ENCODE measurements at places on chromosomes 7 and 10.

- no peak for DNase-seq
Observed at GRCh38 chr10:86255405-86256251, 111.0 kb downstream of the GRID1 start.

DNA sequence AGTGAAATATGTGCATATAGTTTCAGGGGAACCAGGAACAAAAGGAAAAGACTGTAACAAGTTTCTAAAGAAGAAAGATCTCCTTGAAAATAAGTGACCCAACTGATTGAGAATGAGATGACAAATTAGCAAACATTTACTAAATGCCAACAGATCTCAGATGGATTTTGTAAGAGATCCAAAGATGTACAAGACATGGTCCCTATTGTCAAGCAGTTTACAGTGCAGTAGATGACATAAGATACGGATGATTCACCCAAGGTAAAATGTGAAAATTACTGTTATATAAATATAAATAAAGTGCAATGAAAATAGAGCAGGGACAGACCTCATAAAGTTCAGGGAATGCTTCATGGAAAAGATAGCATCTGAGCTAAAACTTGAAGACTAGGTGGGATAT lies 121.5 kb upstream of the FZD1 start:
- no peak for DNase-seq

DNA sequence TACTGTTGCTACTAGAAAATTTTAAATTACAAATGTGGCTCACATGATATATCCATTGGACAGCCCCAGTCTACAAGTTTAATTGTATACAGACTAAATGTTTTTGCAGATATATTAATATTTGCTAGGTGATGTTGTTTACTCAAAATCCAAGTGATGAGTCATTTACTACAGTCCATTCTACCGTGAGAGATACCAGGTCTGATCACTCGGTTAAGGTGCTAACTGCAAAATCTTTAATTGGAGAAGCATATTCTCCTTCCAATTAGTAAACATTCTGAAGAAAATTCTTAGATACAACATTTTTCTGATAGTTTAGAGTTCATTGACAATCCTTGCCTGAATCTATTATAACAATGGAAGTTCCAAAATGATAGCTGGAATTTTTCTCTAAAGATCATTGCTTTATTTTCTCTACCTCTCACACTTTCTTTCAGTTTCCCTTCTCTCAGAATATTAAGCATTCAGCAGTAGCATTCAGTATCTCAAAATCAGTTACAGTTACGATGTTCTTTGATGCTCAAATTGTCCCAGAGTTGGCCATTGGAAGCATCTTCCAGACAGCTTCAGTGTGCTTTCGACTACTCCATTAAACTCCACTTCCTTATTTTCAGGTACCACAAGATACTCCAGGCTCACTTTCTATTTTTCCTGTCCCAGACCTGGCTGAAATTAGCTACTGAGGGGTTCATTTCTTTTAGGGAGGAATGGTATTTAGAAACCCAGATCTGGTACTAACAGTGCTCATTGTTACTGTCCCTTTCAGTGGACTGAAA lies 2.3 kb downstream of the ABCB1 start:
- no peak for DNase-seq

DNA sequence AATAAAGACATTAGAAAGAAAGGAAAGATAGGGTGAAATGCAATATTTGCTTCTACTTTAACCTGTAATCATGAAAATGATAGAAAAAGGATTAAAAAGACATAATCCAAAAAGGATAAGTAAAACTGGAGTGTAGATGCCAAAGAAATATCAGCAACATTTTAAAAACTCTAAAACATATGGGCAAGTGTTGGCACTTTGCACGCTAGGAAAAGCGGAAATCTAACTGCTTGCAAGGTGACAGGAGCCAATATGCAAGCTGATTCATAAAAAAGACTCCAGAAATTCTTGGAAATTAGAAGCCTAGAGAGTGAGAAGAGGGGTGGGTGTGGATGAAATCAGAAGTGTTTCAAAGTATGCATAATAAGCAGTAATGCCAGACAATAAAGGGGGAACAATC lies 161.1 kb downstream of the SEMA3E start:
- no peak for DNase-seq

DNA sequence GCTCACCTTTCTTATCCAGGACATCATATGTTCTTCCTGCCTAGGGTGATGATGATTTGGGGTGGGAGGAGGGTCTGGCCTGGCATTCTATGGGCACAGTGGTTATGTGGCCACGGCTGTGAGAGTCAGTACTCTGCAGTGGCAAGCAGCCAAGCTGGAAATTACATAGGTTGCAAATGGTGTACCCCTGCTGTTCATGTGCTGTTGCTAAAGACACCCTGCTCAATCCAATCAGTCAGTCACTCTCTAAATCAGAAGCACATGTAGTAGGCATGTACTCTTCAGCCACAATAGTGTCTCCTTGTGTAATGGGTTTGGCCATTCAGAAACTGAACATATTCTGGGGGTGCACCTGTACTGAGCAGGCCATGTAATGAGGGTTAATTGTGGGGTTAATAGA lies 449.1 kb upstream of the ANKRD30A start:
- peak; percentile 53 for DNase-seq

DNA sequence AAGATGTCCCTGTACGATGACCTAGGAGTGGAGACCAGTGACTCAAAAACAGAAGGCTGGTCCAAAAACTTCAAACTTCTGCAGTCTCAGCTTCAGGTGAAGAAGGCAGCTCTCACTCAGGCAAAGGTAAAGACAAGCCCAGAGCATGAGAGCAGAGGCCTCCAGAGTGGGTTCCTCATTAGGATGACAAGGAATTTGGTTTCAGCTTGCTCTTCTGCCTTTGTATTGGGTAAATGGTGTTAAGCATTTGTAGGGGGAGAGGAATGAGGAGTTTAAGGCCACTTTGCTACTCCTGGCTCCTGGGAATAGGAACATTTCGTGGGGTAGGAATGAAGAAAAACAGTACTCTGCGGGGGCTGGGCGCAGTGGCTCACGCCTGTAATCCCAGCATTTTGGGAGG lies 8.2 kb downstream of the RBM17 start:
- DNase-seq, result no peak

GRCh38 chr7:88109612-88110011 lies 110.2 kb downstream of the SRI start:
- no peak for DNase-seq

GRCh38 chr7:152866125-152866524 lies 106.6 kb downstream of the ACTR3B start:
- peak; percentile 51 for DNase-seq

- no peak for DNase-seq
Observed at GRCh38 chr7:96979551-96980276, 25.6 kb upstream of the DLX6 start.

- DNase-seq, result peak; percentile 85
Observed at GRCh38 chr7:73451780-73452398, 18.3 kb downstream of the FZD9 start.

- DNase-seq, result no peak
Observed at GRCh38 chr7:23183279-23184012, 1.6 kb downstream of the NUP42 start.

DNA sequence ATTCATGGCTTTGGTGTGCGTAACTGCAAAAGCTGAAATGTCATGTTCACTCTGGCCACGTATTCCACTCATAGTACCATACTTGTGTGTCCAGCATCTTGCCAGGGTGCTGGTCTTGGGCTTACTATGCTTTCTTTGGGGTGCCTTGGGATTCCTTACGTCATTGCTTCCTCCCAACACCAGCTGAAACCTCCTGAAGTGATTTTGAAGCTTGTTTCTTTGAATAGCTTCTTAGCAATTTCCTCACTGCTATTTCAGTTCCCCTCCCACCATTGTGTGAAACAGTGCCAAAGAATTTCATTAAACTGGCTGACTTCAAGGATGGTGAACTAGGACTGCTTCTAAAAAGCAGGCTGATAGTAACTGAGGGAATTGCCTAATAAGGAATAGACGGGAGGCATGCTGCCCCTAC lies 36.9 kb downstream of the ENTPD1 start:
- peak; percentile 92 for DNase-seq

GRCh38 chr7:27235387-27236311 lies 7.0 kb upstream of the EVX1 start:
- peak; percentile 6 for DNase-seq

- DNase-seq, result peak; percentile 79
Observed at GRCh38 chr10:100508691-100509150, 10.9 kb downstream of the SEC31B start.

- DNase-seq, result peak; percentile 98
Observed at GRCh38 chr10:89481662-89482061, 53.7 kb downstream of the SLC16A12 start.

DNA sequence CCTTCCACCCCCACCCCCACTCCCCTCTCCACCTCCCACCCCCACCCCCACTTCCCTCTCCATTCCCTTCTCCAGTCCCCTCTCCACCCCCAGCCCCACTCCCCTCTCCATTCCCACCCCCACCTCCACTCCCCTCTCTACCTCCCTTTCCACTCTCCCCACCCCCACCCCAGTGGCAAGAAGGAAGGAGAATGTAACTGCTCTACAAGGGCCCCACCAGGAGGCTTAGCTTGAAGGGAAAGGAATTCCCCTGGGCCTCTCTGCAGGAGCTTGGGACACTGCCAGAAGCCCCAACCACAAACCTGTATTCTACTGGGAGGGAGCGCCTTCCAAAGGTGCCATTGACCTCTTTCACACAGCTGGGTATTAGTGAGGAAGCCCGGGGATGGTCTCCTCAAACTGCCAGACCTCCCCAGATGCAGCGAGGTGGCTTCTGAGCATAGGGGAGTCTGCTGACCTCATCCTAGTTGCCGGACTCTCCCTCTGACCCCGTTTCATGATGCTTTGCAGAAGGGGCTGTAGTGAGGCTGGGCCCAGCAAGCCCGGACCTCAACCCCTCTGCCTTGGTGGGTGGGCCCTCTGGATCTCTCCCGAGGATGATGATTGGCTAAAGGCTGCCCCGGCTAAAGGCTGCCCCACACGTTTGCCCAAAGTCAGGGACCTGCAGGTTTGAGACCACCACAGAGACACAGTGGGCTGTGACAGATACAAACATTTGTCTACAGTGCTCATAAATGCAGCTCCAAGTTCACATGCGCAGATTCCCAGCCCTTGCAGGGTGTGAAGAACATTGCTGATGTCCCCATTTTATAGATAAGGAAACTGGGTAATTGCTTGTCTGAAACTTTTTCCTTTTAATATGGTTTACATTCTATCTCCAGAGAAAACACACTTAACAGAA lies 2.9 kb downstream of the DEPP1 start:
- DNase-seq, result peak; percentile 95

GRCh38 chr10:48745662-48746245 lies 61.1 kb downstream of the WDFY4 start:
- DNase-seq, result no peak

DNA sequence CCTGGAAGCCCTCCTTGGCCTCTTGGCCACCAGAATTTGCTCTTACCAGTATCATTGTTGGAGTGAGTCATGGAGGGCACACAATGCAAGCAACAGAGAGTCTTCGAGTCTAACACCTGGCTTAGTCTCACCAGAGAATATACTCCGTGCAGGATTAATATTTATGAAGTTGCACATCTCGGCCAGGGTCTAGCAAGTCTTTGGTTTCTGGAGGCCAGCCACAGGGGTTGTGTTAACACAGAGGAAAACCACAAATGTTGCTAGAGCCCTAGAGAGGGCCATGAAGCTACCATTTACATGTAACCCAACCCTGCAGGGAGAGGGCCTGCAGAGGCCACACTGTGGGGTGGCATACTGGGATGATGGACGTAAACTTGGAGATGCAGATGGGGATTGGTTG lies 71.8 kb downstream of the MTPN start:
- peak; percentile 17 for DNase-seq

DNA sequence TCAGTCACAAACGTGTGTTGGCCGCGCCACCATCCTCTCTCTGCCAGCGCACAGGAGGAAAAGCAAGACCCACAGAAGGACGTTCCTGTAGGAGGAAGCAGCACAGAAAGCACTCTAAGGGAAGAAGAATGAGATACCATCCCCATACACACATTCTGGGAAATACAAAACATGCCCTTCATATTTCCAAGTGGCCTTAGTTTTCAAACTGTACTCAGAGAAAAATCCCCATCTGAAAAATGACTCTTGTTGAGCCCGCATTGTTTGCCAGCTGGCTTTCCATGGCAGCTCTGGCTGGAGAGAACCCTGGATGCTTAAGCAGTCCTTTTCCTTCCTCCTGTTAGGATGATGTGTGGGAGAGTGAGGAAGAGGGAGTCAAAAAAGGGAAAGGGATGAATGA lies 33.1 kb downstream of the MTURN start:
- DNase-seq, result no peak

GRCh38 chr10:11170993-11171851 lies 153.6 kb downstream of the CELF2 start:
- no peak for DNase-seq

DNA sequence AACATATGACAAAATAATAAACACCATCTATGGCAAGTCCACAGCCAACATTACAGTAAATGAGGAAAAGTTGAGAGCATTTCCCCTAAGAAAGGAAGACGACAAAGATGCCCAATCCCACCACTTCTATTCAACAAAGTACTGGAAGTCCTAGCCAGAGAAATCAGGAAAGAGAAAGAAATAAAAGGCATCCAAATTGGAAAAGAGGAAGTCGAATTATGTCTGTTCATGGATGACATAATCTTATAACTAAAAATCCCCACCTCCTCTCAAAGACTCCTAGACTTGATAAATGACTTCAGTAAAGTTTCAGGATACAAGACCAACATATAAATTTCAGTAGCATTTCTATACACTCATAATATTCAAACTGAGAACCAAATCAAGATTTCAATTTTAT lies 288.5 kb upstream of the POT1 start:
- DNase-seq, result no peak

- DNase-seq, result peak; percentile 79
Observed at GRCh38 chr10:9957351-9957750, 1060.3 kb upstream of the CELF2 start.

GRCh38 chr7:127021019-127021738 lies 231.6 kb downstream of the GRM8 start:
- DNase-seq, result no peak

- DNase-seq, result no peak
Observed at GRCh38 chr7:129730159-129730558, 118.6 kb downstream of the NRF1 start.

GRCh38 chr10:103470761-103471653 lies 8.0 kb downstream of the CALHM3 start:
- DNase-seq, result no peak

DNA sequence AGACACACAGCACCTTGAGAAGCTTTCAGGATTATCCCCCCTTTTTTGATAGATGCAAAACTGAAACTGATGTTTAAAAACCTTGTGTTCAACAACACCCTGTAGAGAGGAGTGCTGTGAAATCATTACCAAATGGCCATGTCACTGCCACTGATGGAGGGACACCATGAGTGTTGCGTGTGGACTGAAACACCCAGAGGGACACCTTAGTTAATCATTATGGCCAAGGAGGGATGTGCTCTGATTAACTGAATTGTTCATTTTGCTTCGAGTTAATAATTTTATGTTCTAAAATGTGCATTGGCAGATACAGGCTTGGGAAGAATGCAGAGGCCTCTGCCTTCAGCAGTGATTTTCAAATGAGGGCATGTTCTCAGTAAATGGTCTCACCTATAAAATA lies 226.0 kb downstream of the KLF6 start:
- no peak for DNase-seq

DNA sequence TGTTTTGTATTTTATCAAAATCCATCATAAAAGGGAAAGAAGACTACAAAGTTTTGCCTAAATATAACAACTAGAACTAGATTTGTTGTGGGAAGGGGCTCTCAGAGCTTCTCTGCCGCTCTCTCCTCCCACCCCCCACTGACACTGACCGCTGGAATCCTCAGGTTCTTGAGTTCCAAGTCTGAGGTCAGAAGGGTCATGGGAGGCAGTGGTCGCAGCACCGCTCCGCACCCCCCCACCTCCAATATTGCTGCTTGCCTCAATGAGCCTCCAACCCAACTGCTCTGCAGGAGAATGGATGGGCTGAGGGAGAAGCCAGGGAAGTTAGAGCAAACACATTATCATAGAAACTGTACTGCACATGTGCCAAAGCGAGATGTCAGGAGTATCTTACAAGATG lies 359.4 kb downstream of the GRID1 start:
- DNase-seq, result no peak

All from choroid plexus epithelial cell (primary cell).